ENCODE measurements at places on chromosomes 7 and 10. TPM values are rescaled to one million over a fixed set of nuclear protein-coding genes. Genes with fewer than 3 reads are reported as not detected.

KCNH2 gene
- total RNA-seq = 0.45 TPM

AVPI1 gene
- 3.1 TPM for total RNA-seq

- H3K27ac ChIP-seq = no peak overlapping the region
- no peaks in the 10 kb centered on the region for H3K4me1 ChIP-seq
- no peak for DNase-seq
Measured at GRCh38 chr7:17663061-17663675, 277.1 kb downstream of the SNX13 start.

- DNase-seq = peak; percentile 79
- H3K27me3 ChIP-seq = peaks cover 9% of the 10 kb centered on the region
- H3K36me3 ChIP-seq = no peaks in the 10 kb centered on the region
- peaks cover 11% of the 10 kb centered on the region for H3K4me1 ChIP-seq
Measured at GRCh38 chr10:511101-511848, 178.2 kb downstream of the DIP2C start.

- H3K36me3 ChIP-seq = no peaks in the 10 kb centered on the region
- peaks cover 2% of the 10 kb centered on the region for H3K4me1 ChIP-seq
- peaks cover 23% of the 10 kb centered on the region for H3K27me3 ChIP-seq
Measured at GRCh38 chr7:33932221-33932620, 26.9 kb downstream of the BMPER start.

- no peaks in the 10 kb centered on the region for H3K36me3 ChIP-seq
- H3K4me1 ChIP-seq = no peaks in the 10 kb centered on the region
- H3K27ac ChIP-seq = no peak overlapping the region
- no peak overlapping the region for H3K4me3 ChIP-seq
- no peaks in the 10 kb centered on the region for H3K27me3 ChIP-seq
- no peak for DNase-seq
Measured at GRCh38 chr7:48741545-48741944, 182.8 kb upstream of the CDC14C start.

All from activated naive CD8-positive, alpha-beta T cell treated with anti-CD3 and anti-CD28 coated beads for 36 hours (primary cell).